ENCODE measurements at places on chromosomes 13 and 19.

- DNase-seq: no peak
These were observed 1194.2 kb downstream of the EFNB2 start for GRCh38 chr13:105341256-105341655.

GRCh38 chr13:101341464-101341863 is 74.8 kb downstream of the NALCN start:
- DNase-seq: no peak

- DNase-seq: no peak
These were observed at the start of gene LRG1 for GRCh38 chr19:4539693-4540581. LRG1 (minus strand) TSS chr19:4540036; CDS start chr19:4540013, 23 bp downstream.

- no peak for DNase-seq
These were observed 79.8 kb downstream of the CHST8 start for GRCh38 chr19:33701565-33701964.

- DNase-seq: no peak
These were observed 3.6 kb downstream of the ZNF121 start for GRCh38 chr19:9580728-9581127.

DNA sequence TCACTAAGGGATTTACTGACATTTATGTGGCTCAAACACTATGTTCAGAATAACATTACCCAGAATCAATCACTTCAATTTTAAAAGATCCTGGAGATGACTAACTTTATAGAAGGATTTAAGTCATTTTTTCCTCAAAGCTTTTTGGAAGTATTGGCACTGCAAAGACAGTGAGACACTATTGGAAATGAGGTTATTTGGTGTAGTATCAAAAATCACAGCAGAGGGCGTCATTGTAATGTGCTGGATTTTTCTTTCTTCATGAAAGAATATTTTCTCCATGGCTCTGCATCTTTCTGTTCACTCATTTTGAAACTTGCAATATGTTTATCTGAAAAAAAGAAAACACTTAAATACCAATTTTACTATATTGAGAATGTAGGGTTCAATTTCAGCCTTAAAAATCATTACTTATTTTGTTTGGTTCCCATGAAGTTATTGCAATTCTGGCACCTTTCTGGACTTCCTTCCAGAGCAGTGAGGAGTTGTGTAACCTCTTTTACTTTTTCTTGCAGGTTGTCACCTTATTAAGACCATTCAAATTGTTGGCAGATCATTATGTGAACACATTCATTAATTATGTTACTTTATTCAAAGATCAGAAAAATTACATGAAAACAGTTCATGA is 3.7 kb upstream of the CSNK1A1L start:
- peak; percentile 51 for DNase-seq

DNA sequence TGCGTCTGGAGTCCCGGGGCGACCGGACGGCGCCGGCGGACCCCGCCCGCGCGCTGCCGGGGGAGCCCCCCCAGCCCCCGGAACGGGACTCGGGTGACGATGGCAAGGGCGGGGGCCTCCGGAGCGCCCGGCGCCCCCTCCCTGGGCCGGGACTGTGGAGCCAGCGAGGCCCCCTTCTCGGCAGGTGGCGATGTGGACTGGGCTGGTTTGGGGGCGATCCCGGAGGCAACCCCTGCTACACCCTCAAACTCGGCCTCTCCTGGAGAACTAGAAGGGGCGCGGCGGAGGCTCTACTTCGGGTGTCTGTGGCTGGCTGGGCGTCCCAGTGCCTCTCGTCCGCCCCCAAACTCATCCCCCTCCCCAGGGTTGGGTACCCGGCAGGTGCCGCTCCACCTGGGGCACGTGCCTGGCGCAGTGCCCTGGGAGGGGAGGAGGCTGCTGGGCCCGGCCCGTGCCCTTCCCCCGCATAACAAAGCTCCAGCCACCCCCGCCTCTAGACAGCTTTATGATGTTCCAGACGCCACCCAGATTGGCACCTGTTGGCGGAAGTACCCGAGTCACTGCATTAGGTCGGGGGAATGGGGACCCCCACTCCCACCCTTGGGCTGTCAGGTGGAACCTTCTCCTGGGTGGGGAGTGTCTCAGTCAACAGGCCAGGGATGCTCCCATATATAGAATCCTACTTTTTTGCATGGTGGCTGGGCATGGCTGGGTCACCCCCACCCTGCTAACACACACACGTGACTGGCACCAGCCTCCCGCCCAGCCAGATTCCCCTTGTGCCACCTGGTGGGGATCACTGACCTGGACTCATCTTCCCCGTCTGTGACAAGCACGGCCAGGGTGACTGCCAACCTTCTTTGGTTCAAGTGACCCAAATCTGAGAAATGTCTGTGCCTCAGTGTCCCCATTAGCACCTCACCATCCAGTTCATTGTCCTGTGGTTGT is 722 bp downstream of the PKN1 start:
- no peak for DNase-seq

DNA sequence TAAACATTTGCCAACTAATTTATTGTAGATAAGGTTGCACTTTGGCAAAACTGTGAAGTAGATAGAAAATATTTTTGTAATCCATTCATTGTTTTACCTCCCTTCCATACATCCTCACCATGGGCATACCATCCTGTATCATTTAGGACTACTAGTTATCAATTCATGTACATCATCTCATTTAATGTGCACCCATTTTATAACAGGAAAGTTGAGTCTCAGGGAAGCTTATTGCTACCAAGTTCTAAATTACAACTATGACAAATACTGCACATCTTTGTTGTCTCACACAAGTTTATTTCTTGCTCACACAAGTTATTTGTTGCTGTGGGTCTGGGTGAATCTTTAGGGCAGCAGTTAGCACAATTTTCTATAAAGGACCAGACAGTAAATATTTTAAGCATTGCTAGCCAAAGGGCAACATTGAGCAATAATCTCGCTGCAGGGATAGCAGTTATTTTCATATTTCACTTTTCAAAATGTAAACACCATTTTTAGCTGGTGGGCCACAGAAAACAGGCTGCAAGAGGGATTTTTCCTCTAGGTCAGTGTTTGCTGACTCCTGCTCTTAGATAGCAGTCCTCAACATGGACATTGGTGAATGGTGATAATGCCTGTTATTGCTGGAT is 276.5 kb downstream of the GPC6 start:
- no peak for DNase-seq

- no peak for DNase-seq
These were observed 397.4 kb downstream of the SPRY2 start for GRCh38 chr13:79943346-79944023.

GRCh38 chr19:12944104-12944674 is 1.5 kb upstream of the RAD23A start:
- DNase-seq: no peak

GRCh38 chr13:90690458-90691080 is 656.9 kb upstream of the MIR17HG start:
- peak; percentile 44 for DNase-seq

- DNase-seq: peak; percentile 53
These were observed 64.2 kb upstream of the GTF2F2 start for GRCh38 chr13:45055902-45056648.

DNA sequence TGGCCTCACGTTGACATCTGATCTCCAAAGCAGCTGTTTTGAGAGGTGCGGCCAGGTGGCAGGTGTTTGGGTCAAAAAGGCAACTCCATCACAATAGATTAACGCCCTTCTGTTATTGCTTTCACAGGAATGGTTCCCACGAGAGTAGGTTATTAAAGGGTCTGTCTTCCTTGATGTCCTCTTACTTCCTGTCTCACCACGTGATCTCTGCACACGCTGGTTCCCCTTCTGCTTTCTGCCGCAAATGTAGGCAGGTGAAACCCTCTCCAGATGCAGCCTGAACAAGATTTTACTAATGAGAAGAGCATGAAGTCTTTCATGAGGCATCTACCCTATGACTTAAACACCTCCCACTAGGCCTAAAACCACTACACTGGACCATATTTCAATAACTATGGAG is 22.8 kb upstream of the ZNF564 start:
- DNase-seq: no peak

GRCh38 chr13:79401259-79402070 is 4.6 kb downstream of the RBM26 start:
- no peak for DNase-seq

- DNase-seq: no peak
These were observed 2448.7 kb upstream of the PCDH20 start for GRCh38 chr13:63864171-63864902.

- DNase-seq: no peak
These were observed 439.1 kb upstream of the ZNF507 start for GRCh38 chr19:31906111-31906871.

DNA sequence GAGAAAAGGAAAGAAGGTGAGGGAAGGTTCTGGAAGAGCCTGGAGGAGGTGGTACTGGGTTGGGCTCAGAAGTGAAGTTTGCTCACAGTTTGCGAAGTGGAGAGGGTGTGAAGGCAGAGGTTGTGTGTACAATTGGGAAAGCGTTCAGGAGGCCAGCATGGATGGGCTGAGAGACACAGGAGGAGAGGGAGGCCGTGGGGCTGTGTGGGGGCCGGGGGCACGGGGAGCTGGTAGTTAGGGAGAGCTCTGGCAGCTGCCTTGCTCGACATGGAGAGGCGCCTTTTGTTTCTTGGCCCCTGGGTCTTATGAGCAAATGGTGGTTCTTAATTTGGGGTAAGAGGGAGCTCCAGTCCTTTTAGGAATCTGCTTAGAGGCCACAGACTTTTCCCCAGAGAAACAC is 16.7 kb downstream of the BICRA start:
- no peak for DNase-seq

GRCh38 chr19:2488405-2488941 is 12.5 kb downstream of the GADD45B start:
- DNase-seq: no peak

DNA sequence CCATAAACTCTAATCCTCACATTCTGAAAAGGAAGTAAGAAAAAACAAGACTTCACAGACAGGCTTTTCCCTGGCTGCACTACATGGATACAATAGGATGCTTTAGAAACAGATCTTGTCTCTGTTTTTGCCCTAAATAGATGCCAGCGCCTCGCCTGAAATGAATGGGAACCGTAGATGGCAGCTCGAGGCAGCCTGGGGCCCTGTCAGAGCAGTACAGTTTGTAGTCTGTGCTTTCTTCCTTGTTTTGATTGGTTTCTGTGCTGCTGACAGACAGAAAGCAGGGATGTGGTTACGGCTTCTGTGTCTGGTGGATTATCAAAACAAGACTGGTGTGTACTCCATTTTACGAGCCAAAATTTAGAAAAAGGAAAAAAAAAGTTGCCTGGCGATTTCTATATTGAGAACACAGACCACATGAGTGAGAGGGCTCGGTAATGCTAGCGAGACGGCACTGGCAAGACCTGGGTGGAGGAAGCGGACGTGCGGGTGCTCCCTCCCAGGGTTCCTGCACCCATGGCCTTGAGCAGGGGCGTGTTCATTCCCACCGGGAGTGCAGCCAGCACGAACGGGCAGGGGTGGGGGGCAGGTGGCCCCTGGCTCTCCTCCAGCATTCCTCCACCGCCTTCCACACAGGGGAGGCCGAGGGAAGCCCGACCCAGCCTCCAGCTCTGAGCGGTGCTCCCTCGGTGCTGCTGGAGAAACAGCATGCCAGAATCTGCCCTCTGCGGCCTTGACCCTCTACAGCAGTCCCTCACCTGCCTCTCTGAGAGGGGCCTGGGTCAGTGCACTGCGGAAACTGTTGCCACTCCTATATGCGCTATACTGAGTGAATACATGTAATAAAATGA is 37.6 kb upstream of the C1QTNF9 start:
- DNase-seq: peak; percentile 49

- no peak for DNase-seq
These were observed 3.0 kb upstream of the HAMP start for GRCh38 chr19:35279374-35279773.

DNA sequence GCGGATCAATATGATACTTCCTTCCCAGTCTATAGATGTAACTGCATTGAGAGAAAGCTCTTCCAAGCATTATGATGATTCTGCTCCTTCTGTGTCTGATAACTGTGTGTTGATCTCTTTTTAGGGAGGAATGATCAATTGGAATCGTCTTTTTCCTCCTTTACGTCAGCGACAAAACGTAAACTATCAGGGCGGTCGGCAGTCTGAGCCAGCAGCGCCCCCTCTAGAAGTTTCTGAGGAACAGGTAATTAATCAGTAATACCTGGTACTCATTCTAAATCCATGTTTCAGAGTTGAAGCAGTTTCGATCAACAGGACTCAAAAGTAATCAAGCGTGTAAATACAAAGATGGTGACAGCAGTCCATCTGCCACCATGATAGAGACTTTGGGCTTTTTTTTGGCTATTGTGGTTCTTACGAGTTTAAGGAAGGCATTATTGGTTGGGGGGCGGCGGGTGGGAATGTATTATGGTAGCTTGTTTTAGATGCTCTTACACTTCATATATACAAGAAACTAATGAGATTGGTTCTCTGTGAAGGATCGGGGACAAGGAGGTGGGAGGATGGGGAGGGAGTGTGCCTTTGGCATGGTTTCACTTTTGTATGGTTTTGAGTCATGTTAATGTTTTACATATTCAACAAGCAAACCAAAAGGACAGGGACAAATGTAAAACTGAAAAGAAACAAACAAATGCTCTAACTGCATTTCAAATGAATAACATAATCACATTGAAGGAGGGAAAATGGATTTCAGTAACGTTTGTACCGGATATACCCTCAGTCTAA is 60.7 kb upstream of the GPR183 start:
- no peak for DNase-seq

DNA sequence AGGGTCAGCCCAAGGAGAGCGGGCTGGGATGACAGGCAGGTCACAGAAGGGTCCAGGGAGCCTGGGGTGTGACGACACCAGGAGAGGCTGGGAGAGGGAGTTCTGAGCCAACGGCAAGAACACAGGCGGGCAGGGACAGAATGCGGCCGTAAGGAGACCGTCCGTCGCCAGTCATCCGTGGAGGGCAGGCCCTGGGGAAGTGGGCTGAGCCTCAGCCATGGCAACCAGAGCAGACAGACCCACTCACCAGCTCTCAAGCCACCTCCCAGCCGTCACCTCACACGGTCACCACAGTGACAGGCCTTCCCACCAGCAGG is 3.7 kb upstream of the TMEM86B start:
- DNase-seq: no peak

Measured in AG08395 (cell line).